WTC11 (cell line): ENCODE measurements at places on chromosomes 16 and 17.

DNA sequence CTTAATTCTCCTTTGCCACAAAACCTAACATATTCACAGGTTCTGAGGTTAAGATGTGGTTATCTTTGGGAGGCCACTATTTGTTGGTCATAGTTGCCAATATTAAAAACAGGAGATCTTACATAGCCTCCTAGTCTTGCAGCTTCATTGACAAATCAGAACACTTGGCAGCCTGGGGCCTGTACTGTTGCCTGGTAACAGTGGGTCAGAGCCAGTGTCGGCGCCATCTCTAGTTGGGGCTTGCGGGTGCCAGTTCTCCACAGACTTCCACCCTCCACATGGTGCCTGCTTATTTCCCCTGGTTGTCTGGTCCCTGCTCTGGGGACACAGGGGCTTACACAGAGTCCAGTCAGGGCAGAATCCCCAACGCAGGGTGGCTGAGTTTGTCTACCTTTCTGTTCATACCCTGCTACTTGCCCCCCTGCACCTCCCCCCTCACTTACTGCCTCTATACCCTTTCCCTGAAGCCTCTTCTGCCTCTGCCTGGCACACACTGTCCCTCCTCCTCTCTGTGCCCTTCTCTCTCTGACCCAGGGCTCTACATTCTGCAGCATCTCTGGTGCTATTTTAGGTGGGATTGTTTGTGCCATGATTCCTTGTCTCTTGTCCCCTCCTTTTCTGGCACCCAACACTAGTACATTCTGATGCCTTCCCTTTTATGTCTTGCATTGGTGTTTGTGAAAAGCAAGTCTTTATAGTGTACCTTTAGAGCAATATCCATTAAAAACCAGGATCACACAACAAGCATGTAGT lies 13.4 kb downstream of the EPN2 start:
- no peak for DNase-seq

DNA sequence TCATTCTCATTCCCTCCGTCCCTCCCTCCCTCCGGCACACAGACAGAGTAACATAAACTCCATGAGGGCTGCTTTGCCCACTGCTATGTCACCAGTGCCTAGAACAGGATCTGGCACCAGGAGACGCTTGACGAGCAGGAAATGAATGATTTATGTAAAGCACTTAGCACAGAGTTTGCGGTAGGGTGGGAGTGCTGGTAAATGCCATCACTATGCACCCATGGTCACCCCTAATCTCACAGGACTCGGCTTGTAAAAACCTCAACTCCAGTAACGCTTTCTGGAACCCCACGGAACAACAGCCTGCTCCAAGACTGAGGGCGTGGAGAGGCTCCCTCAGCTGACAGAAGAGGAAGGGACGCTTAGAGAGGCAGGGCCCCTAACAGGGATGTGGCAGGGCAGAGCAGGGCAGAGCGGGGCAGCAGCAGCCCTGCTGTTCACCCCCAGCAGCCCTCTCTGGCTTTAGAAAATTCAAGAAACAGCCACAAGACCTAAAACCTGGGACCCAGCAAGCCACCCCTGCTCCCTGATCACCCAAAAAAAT lies 156.9 kb downstream of the C16orf78 start:
- no peak for DNase-seq

DNA sequence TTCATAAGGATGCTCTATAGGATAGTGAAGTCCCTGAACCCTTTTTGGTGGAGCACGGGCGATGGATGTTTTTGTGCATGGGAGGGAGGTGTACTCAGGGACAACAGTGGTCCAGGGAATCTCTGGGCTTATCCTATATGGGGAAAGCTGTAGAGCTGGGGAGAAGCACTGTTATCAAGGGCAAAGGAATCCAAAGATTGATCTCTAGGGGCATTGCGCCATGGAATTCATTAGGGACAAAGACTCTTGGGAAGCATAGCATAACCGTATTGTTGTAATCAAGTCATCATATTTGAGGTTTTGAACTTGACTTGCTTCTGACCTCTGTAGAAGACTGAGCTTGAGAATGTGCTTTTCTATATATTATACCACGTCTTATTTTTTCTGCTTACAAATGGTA lies 172.9 kb upstream of the ZFHX3 start:
- no peak for DNase-seq

DNA sequence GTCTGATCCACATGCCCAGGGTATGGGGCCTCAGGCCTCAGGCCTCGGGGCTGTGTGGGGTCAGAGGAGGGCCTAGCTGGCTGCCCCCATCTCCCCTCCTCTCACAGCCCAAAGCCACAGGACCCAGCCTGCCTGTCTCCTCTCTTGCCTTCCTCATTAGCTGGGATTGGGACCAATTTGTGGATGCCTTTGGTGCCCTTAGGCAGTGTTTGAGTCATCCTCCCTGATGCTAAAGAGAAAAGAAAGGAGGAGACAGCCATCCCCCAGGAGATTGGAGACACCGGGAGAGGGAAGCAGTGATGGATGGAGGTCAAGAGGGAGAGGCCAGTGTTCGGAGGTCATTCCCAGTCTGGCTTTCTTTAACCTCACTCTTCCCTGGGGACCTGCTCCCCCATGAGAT lies 23.3 kb upstream of the NOG start:
- DNase-seq = no peak

GRCh38 chr17:32907583-32907982 lies 20.4 kb upstream of the TMEM98 start:
- DNase-seq = no peak

DNA sequence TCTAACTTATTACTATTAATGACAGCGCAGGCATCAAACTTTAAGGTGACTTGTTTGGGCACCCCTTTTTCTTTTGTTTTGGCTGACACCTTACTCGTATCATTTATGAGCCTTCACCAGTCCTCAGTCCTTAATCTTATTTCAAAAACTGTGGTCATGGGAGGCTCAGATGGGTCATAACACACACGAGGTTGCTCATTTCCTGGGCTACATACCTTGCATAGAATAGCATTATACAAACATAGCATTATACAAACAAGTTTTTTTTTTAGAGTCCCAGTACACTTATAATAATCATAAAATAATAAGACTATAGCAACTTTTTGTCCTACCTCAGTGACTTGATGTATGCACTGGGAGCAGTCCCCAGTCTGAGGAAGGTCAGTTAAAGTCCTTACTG lies 11.2 kb upstream of the ACSF2 start:
- DNase-seq = no peak
